GM23338 (cell line): ENCODE measurements at places on chromosomes 11 and 22.

DNA sequence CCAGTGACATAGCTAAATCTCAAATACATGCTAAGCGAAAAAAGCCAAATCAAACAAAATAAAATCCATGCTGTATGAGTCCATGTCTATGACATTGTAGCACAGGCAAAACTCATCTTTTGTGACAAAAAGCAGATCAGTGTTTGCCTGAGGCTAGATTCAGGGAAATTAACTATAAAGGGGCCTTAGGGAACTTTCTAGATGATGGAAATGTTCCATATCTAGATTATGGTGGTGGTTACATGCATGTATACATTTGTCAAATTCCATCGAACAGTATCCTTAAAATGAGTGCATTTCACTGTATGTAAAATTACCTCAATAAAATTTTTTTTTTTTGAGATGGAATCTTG is 14.9 kb downstream of the CD5 start:
- no peak for DNase-seq

DNA sequence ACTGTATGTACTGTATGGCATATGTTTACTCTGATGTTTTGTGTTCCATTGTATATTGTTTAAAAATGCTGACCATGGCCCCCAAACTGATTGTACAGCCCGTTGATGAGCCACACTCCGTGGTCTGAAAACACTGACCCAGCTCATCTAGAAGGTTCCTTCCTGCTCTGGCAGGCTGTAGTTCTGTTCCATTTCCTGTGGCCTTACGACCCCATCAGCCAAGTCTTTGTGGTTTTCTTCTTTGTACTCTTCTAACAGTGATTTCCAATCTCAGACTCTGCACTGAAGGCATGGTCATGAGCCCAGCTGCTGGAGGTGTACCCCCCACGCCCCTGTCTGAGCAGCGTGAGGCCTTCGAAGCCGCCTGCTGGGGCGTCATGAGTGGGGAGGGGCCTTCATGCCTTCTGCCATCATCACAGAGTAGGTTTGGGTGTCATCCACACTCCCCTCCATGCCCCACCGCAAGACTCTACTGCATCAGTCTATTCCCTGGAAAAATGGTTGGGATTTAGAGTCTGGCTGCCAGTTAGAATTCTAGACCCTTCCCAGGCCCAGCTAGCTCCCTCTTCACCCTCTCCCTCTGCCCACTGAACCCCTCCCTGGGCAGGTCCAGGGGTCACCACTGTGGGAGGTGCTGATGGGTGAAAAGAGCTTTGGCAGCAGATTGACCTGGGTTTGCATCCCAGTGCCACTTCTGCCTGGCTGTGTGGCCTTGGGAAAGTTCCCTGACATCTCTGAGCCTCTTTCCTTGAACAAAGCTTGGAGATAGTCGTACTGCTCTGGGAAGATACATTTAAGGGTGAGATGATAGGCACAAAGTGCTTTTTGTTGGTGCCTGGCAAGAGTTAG is 11.3 kb upstream of the C11orf96 start:
- no peak for DNase-seq

DNA sequence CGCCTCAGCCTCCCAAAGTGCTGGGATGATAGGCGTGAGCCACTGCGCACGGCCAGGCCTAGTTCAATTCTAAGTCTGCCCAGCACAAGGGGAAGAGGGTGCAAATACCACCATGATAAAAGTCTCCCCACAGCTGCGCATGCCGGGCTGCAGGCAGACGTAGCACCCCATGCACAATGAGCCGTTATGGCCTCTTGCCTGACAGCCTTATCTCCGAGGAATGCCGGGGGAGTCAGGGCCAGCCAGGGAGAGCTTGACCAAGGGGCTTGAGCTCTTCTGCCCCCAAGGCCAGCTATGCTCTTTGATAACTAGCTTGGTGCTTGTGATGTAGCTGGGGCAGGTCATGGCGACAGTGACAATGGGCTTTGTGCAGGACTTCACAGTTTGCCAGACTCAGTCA is 13.7 kb upstream of the SCUBE1 start:
- DNase-seq: no peak

DNA sequence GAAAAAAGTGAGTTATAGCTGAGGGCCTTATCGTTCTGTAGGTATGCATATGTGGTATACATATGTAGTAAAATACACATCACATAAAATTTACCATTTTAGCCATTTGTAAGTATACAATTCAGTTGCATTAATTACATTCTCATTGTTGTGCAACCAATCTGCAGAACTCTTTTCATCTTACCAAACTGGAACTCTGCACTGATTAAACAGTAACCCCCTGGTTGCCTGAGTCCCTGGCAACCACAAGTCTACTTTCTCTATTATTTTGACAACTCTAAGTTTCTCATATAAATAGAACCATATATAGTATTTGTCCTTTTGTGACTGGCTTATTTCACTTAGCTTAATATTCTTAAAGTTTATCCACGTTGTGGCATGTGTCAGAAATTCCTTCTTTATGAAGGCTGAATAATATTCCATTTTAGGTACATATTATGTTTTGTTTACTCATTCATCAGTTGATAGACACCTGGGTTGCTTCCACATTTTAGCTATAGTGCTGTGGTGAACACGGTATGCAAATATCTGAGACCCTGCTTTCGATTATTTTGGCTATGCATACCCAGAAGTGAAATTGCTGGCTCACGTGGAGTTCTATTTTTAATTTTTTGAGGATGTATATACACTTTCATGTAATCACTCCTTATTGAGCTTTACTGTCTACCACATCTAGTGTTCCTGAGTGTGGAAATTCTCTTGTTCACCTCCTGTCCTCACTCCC is 1.6 kb upstream of the DDX10 start:
- DNase-seq: no peak

GRCh38 chr11:64987998-64988854 is 8.5 kb downstream of the BATF2 start:
- no peak for DNase-seq

DNA sequence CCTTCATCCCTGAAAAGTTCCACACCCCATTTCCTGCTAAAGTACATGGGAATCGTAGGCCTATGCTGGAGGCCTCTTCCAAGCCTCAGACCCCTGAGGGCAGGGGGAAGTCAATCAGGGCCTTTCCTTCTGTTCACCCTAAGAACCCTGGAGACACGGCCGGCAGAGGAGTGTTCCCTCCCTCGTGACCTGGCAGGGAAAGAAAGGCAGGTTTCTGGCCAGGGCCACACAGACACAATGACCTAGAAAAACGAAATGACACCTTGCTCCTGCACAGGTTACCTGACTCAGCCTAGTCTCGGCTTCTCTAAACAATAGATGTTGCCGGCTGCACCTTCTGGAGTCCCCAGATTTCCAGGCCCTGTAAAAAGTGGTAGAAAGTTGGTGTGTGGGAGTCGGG is 60.6 kb upstream of the CADM1 start:
- DNase-seq: no peak

DNA sequence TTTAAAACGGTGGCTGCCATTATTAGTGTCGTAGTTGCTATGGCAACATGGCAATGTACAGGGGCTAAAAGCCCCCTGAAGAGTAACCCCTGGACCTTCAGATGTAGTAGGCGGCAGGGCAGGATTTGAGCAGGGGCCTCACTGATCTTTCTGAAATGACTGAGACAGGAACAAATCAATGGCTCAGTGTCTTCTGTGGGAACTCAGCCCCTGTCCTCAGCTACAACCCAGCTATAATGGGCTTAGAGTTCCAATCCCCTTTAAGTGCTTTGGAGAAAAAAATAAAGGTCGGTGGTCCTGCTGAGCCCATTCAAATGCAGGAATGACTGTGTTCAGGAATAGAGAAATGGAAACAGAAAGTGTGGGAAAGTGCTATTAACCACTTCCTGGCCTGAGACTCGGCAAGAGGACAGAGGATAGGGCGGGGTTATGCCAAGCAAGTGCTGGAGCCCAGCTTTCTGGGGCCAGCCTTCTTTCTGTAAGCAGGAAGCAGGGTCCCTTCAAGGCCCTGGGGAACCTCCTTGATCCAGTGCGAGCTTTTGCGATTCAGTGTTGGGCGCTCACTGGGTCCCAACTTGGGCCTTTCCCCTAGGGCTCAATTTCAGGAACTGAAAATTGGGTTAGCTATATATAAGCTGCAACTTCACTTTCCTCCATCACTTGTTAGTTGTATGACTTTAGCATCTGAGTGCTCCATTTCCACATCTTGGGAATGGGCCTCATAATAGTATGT is 6.1 kb upstream of the CD82 start:
- DNase-seq: peak; percentile 97

DNA sequence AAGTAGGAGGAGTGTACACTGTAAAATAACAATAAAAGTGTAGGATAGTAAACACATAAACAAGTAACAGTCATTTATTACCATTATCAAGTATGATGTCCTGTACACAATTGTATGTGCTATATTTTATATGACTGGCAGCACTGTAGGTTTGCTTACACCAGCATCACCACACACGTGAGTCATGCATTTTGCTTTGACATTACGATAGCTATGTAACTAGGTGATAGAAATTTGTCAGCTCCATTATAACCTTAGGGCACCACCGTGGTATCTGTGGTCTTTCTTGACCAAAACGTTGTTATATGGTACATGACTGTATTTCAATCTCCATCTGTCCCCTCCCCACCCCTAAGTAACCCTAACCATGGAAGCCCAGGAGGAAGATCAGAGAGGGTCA is 1.1 kb downstream of the DNAL4 start:
- DNase-seq: no peak

- no peak for DNase-seq
These were observed 40.4 kb downstream of the SHISAL1 start for GRCh38 chr22:44272401-44272771.

DNA sequence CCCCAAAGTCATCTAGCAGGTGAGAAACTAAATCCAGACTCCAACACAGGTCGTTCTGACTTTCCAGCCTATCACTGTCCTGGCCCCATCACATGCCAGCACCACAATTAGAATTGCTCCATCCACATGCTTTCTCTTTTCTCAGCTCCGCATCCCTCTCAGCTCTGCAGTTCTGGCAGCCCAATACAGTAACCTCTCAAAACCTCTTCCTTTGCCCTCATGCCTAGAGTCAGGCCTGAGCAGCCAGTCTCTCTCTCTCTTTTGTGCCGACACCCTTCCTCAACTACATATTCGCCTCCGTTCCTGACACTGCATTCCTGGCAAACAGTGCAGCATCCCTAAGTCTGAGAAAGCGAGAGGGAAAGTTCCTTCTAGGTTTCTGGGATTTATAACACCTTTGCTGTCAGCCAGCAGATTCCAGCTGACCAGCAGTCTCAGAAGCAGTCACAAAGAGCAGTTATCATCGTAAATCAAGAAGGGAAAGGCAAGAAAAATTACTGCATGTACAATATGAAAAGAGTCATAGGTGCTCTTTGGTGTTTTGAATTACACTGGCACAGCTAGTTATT is 258.0 kb downstream of the FAT3 start:
- DNase-seq: peak; percentile 58

DNA sequence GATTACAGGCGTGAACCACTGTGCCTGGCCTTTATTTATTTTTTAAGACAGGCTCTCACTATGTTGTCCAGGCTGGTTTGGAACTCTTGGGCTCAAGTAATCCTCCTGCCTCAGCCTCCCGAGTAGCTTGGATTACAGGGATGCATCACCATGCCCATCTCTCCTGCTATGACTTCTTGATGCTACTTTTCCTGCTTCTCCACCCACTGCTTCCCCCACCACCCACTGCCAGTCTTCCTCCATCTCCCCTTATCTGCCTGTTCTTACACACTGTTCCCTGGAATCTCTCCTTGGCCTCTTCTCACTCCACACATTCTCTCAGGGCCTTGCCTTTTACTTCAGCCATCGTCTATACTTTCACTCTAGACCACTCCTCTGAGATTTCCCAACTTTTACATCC is 17.3 kb upstream of the TPP1 start:
- no peak for DNase-seq

DNA sequence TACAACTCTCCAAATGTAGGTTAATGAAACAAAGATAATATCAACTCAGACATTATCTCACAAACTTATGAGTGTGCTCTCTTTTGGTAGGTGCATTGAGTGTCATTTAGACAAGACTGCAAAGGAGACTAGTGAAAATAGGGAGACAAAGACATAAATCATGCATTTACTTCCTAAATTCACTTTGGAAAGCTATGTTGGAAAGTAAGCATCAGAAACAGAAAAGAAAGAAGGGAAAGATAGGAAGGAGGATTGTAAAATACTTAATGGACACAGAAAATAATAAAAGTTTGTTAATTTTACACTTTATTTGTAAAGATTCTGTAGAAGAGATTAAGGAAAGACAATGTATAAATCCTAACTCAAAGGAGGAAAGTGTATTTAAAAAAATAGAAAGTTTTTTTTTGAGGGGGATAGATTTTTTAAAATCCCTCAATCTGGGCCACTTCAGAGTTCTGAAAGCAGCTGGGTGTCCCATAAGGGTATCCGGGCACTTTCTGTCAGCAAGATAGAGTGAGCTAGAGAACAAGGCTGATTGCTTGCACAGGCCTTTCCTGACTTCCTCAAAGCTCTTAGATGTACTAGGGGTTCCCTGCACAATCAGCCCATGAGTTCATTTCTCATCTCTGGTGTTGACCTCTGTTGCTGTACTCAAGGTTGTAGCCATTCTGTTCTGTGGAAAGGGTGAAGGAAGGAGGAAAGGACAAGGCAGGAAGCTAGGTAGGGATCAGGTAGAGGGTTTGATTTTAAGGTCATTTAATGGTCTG is 22.4 kb upstream of the RDX start:
- no peak for DNase-seq

DNA sequence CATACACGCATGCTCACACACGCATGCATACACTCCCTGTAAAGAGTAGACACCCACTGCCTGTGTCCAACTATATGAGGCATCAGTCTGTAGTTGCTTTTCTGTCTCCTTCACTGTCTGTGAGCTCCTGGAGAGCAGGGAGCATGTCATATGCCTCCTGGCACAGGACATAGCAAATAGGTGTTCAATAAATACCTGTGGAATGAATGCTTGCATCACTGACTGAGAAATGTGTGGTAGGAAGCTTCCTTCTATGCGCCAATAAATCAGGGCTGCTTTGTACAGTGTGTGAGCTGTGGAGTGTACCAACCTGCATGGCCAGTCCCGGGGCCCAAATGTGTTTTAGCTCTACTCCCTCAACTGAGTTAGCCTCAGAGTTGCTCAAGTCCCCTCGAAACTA is 37.2 kb upstream of the NAV2 start:
- no peak for DNase-seq

DNA sequence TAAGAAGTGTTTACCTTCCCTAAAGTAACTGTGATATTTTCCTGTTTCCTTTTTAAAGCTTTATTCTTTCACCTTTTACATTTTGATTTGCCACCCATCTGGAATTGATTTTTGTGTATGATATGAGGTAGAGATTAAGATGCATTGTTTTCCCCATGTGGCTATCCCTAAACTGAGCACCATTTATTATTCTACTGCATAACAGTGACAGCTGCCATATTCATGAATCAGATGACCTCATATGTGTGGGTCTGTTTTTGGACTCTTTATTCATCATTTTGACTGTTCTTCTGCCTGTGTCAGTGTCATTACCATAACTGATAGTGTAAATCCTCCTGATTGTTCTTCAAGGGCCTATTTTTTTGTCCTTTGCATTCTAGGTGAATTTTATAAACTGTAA is 50.8 kb downstream of the HIPK3 start:
- no peak for DNase-seq

DNA sequence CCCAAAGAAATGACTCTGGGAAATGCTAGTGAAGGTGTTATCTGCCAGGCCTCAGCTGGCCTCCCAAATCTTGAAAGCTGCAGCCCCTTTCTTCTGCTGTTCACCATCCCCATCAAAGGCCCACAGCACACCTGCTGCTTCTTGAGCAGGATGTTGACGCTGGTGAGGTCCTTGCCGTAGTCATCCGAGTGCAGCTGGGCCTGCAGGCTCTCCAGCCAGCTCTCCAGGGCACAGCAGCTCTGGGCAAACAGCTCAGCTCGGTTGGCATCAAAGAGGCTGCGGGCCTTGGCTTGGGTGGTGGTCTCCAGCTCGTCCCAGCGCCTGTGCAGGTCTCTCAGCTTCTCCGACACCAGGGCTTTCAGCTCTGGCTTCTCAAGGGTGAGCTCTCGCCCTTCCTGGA is 18.5 kb upstream of the RBM4B start:
- DNase-seq: no peak
